ENCODE measurements at places on chromosomes 1 and 21. TPM values are rescaled to one million over a fixed set of nuclear protein-coding genes. Genes with fewer than 3 reads are reported as not detected.

The HSD3B2 gene
- total RNA-seq = not detected

The GBP5 gene
- 0.09 TPM for total RNA-seq

The GNAT2 gene
- not detected for total RNA-seq

The TMEM50A gene
- 183 TPM for total RNA-seq

The C1orf185 gene
- total RNA-seq = not detected

The AADACL3 gene
- not detected for total RNA-seq

The ATP1A4 gene
- total RNA-seq = not detected

The LCE3B gene
- not detected for total RNA-seq

The CAPN8 gene
- total RNA-seq = not detected

The DYNLT5 gene
- total RNA-seq = 0.94 TPM

The PLXNA2 gene
- total RNA-seq = 69.5 TPM
